Upper lobe of left lung (tissue), 6 donors: ENCODE measurements at places on chromosomes 7 and 10. TPM values are rescaled to one million over a fixed set of nuclear protein-coding genes. Genes with fewer than 3 reads are reported as not detected.
A peak's percentile ranks its signal among the peaks of the same experiment; 100 is the strongest.

DNA sequence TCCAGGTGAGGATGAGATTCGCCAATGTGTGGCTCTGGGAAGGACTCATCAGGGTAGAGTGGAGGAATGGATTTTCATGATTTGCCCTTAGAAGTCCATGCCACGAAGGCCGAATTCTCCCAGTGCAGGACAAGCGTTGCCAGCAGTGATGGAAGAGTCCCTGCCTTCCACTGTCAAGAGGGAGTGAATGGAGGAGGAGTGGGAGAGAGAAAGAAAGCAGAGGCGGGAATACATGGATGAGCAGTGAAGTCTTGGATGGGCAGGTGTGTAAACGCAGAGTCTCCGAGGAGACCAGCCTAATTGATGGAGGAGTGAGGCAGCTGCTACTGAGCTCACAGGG lies 419.2 kb downstream of the GLRX3 start:
- no peaks in the 10 kb centered on the region for H3K4me1 ChIP-seq
- H3K27me3 ChIP-seq, result no peaks in the 10 kb centered on the region
- no peak overlapping the region for H3K4me3 ChIP-seq
- H3K27ac ChIP-seq, result no peak overlapping the region
- no peaks in the 10 kb centered on the region for H3K36me3 ChIP-seq

DNA sequence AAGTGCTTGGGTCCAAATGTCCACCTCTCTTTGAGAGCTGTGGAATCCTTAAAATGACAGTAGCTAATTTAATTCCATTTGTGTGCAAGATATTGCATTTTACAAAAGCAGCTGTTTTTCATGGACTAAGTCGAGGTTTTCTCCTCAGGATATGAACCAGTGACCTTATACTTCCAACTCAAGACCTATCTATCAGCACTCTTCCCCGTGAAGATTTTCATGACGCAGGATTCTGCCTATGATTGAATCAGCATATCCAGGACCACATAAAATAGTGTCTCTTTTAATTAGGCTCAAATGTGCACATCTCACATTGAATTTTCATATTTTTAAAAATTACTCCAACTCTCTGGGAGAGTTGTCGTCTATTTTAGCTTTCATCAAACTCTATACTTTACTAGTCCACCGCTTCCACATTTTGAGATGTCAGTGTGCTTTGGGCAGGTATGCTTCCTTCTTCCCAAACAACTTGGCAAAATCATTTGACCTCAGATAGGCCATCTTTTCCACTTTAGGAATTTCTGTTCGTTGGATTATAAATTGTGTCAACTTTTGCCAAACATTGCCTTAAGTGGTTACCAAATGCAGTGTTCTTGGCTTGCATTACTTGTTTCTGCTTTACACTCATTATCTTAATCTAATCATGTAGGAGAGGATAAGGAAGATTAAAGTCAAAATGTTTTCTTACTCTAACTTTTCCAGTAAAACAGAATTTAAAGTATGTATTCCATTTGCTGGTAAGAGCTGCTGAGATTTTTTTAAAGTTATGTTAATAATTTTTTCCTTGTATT lies 39.4 kb downstream of the SEMA3A start:
- H3K27ac ChIP-seq, result no peak overlapping the region
- no peaks in the 10 kb centered on the region for H3K4me1 ChIP-seq
- no peaks in the 10 kb centered on the region for H3K36me3 ChIP-seq
- no peaks in the 10 kb centered on the region for H3K27me3 ChIP-seq
- H3K4me3 ChIP-seq, result no peak overlapping the region

DNA sequence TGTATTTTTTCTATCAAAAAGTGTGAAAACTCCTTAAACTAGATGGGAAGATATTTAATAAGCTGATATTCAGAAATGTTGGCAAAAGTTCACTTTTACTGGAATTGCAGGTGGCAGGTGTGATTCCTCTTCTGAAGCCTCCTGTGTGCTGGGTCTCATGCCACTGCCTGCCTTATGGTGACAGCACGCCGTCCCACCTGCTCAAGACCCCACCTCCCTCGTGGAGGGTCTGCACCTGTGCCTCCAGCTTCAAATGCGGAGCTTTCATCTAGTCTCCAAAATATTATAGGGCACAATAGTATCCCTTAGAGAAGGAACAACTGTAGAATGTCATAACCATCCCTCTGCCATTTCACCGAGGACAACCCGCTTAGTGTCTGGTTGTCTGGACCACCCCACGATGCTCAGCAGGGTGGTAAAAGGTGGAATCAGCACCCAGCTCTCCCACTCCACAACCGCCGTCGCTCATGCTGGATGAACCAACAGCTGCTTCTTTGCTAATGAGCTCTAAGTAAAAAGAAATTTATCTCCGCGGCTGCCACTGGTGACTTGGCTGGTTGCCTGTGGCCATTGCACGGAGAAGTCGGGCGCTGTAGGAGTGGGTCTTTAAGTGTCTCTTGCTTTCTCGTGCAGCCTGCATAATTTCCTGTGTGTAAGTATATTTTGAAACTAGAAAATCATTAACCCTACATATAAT lies 119.3 kb upstream of the TCERG1L start:
- no peaks in the 10 kb centered on the region for H3K4me1 ChIP-seq
- no peaks in the 10 kb centered on the region for H3K27me3 ChIP-seq
- H3K4me3 ChIP-seq, result no peak overlapping the region
- H3K36me3 ChIP-seq, result no peaks in the 10 kb centered on the region
- DNase-seq, result no peak
- no peak overlapping the region for H3K27ac ChIP-seq

GRCh38 chr10:89278034-89278535 lies 23.8 kb upstream of the IFIT2 start:
- peak; percentile 50 for DNase-seq
- H3K27me3 ChIP-seq, result no peaks in the 10 kb centered on the region
- H3K4me1 ChIP-seq, result peaks cover 31% of the 10 kb centered on the region
- no peaks in the 10 kb centered on the region for H3K36me3 ChIP-seq

- no peaks in the 10 kb centered on the region for H3K36me3 ChIP-seq
- H3K4me1 ChIP-seq, result no peaks in the 10 kb centered on the region
- DNase-seq, result no peak
- H3K27me3 ChIP-seq, result no peaks in the 10 kb centered on the region
- H3K4me3 ChIP-seq, result no peak overlapping the region
- no peak overlapping the region for H3K27ac ChIP-seq
These were observed 199.3 kb downstream of the PLXNA4 start for GRCh38 chr7:132377015-132377414.

Gene EVX1
- total RNA-seq, result not detected
